AML-193 (cell line): ENCODE measurements at places on chromosomes 6 and 20.
A peak's percentile ranks its signal among the peaks of the same experiment; 100 is the strongest.

DNA sequence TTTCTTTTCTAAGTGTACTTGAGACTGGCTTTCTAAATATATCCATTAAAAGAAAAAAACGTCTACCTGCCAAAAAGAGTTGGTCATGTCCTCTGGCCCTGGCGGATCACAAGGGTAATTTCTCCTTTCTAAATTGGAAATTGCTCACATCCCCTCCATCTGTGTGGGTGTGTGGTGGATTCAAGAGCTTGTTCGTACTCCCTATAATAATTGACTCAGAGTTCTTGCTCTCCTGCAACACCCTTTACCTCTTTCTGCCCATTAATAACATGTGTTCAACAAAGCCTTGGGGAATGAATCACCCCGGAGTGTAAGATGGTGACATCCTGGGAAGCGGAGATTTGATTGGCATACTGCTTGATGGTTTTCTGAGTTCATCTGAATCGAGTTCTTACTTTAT lies 263.8 kb downstream of the ALDH8A1 start:
- DNase-seq, result no peak

DNA sequence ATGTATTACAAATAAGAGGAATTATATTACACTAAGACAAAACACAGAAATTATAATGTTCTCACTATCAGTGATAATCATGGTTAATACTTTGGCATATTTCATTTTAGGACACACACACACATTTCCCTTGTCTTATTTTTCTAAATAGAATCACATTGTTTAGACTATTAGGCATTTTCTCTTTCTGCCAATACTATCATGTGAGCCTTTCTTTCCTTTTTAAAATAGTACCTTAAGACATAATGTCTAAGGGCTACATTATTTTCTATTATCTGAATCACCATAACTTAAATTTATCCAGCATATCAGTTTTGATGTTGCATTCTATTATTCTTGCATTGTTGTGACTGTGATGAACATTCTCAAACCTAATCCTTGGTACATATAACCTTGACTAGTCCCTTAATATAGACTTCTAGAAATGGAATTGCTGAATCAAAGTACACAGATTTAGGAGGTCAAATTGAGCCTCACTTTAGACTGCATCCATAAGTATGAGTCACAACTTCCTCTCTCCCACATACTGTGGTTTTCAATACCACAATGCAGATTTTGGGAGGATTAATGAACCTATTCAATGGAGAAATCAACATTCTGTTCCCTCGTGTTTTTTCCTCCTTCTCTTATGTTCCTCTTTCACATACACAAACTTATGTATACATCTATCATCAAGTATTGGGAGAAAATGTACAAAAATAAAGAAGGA lies 212.6 kb downstream of the MOXD1 start:
- DNase-seq, result no peak

DNA sequence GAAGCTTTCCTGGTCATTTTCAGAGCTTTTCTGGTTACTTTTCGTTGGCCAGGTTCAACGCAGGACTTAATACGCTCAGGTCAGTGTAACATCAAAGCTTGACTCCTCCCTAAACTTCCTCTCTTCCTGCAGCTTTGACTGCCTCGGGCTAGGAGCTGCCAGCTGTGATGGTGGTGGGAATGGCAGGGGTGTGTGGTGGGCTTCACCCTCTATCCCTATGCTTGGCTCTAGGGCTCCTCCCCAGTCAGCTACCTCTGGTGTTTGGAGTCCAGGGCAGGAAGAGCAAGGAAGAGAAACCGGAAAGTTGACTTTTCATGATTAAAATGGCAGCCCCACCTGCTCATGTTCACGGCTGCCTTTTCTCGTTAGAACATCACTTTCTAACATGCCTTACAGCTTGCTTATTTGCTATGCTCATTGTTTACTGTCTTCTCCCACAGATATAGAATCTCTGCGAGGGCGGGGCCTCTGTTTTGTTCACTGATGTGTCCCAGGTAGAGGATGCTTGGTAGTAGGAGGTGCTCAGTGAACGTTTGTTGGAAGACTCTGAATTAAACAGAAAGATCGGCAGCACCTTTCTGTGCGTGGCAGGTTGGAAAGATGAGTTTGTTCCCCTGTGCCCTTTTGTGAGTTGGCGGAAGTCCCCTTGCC lies 16.1 kb upstream of the PPP1R14C start:
- no peak for DNase-seq

DNA sequence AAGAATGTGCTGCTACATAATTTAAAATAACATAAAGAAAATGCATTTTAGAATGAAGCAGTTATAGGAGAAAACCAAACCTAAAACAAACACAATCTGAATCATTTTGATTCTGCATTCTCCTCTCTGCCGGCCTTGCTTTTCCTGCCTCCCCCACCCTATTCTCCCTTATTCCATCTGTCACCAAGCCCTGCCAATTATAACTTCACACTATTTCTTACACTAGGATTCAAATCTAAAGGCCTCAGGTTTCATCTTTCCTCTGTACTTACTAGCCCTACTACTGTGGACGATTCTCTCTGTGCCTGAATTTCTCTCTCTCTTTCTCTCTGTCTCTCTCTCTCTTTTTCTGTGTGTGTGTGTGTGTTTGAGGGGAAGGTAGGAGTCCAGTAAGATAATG lies 18.7 kb upstream of the PRIM2 start:
- no peak for DNase-seq

- peak; percentile 74 for DNase-seq
These were observed 1.4 kb downstream of the RREB1 start for GRCh38 chr6:7108964-7109836.

- no peak for DNase-seq
These were observed 6.7 kb upstream of the VNN2 start for GRCh38 chr6:132764370-132764769.

DNA sequence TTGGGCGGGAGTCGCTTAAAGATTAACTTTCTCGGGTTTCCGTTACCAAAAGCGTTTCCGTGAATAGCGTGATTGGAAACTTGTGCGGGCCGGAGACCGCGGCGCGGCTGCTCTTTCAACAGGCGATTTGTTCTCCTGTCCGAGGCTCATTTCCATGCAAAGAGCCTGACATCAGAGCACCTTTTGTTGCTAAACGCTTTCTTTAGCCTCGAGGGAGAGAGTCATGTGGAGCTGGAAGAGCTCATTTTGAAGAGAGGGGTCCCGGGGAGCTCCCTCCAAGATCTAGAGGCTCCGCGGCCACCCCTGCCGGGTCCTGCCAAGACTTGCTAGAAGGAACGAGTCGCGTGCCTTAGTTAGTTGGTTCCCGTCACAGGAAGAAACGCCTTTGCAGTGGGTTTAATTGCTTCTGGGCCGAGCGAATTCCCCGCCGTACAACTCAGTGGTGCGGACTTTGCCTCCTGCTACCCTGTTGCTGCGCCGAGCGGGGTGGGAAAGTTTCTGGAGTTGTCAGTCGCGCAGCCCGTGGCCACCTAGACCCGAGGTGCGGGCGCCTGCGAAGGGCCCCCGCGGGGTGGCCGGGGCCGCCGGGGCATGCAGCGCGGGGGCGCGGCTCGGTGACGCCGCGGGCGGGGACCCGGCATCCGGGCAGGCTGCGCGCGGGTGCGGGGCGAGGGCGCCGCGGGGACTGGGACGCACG lies at the start of gene SASH1:
Gene SASH1, plus strand, starts transcription at position 489 of the 697 bp plus-strand sequence. CDS start 230 bp downstream, outside the sequence.
- DNase-seq, result no peak

- DNase-seq, result no peak
These were observed 53.4 kb upstream of the RNF24 start for GRCh38 chr20:4068708-4069107.

- no peak for DNase-seq
These were observed 37.8 kb downstream of the ZC2HC1B start for GRCh38 chr6:143901885-143902750.

DNA sequence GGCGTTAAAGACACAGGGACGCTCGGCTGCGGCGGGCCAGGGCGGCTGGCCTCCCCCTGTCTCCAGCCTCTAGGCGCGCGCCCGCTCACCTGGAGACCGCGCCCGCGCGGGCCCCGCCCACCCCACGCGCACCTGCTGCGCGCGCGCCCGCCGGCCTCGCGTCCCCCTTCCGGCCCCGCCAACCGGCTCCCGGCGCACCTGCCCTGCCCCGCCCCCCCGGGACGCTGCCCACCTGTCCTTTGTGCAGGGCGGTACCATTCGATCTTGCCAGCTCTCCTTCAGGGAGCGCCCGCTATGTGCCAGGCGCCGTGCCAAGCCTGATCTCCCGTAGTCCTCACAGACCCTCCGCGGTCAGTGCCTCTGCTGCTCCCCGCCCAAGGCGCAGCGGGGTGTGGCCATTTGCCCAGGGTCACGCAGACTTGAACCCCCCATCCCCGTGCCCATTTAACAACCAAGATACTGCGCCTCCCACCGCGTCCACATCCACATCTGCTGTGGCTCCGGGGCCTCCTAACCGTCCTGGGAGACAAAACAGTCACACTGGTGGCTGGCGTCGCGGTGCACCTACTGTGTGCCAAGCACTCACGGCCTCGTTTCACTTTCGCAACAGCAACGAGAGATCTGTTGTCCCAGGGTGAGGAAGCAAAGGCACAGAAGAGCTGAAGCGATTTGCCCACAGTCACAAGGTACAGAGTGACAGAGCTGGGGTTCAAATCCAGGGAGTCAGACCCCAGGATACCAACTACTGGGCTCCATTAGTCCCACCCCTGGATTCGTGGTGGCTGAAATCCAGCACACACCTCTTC lies 48.1 kb downstream of the NOL4L start:
- DNase-seq, result no peak

GRCh38 chr20:1402149-1402548 lies 9.3 kb upstream of the FKBP1A start:
- no peak for DNase-seq

- DNase-seq, result no peak
These were observed 1002.0 kb upstream of the ADGRB3 start for GRCh38 chr6:67633058-67633457.

- DNase-seq, result no peak
These were observed 216.2 kb upstream of the SOX4 start for GRCh38 chr6:21377356-21377755.

DNA sequence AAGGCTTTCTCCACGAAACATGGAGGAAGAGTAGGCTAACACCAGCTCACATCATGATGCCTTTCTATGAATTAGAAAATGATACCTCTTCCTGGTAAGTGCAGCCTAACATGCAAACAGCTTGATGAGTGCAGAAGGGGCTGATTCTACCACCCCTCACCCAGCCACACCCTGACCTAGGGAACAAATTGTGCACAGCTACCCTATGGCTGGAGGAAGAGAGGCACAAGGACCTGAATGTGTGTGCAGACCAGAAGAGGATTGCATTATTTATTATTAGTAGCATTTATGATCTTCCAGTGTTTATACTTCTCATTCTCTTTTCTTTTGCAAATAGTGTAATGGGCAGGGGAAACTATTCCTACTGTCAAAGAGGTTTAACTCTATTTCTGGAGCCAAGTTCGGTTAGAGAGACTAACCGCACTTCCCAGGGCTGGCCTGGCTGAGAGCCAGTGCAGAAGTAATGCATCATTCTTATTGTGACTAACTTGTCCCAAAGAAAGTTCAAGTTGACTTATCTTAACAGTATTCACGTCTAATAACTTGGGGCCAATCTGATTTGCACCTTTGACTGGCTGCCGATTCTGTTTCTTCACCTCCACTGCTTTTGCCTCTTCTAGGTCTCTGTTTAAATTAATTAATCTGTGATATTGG lies 237.5 kb downstream of the CD83 start:
- DNase-seq, result peak; percentile 94

DNA sequence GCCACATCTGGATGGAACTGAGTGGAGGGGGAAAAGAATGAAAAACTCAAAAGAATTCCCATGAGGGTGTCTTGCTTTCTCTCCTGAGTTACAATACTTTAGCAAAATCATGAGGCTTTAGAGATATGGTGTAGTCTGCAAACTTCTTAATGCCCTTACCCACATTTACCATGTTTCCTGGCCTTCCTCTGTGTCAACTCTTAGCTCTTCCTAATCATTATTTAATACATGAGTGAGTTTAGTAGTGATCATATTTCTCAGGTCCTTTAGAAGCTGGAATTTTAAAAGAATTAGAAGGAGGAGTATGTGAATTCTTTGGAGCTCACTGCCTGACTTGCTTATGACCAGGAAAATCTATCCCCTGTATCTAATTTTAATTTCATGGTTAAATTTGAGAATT lies 39.0 kb downstream of the STX11 start:
- no peak for DNase-seq

GRCh38 chr20:3563548-3564177 lies 92.8 kb downstream of the ATRN start:
- peak; percentile 66 for DNase-seq

- DNase-seq, result peak; percentile 98
These were observed 554 bp upstream of the ZSCAN31 start for GRCh38 chr6:28336284-28337120.

DNA sequence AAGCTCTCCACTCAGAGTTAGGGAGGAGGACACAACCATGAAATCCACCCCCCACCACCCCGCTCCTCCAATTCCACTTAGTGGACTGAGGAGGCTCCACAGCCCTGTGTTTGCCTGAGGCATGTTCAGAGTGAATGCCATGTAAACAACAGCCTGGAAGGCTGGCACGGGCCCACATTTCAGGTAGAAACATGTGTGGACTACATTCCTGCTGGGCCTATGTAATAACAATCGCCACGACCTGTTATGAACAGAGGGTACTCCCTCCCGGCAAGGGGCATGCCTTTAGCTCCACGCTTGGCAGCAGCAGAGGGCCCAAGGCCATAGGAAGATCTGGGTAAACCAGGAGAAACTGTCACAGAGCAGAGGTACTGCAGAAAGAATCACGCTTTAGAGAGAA lies 65.5 kb downstream of the ISM1 start:
- DNase-seq, result no peak

- no peak for DNase-seq
These were observed 172.1 kb downstream of the MTFR2 start for GRCh38 chr6:136077834-136078576.

DNA sequence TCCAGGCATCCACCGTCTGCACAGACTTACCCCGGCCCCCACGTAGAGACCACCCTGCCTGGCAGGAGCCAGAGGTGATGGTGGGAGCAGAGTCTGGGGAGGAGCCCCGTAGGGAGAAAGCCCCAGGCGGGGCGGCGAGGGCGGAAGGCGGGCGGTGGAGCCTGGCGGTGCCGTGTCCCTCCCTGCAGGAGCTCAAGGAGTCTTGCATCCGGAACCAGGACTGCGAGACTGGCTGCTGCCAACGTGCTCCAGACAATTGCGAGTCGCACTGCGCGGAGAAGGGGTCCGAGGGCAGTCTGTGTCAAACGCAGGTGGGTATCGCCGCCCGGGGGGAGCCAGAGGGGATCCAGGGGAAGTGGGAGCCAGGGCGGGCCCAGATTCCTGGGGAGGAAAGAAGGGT lies 6.0 kb downstream of the CLPSL1 start:
- no peak for DNase-seq

- DNase-seq, result no peak
These were observed 51.0 kb upstream of the CEP162 start for GRCh38 chr6:84278321-84278998.

GRCh38 chr6:157268396-157268795 lies 54.9 kb downstream of the TMEM242 start:
- no peak for DNase-seq

DNA sequence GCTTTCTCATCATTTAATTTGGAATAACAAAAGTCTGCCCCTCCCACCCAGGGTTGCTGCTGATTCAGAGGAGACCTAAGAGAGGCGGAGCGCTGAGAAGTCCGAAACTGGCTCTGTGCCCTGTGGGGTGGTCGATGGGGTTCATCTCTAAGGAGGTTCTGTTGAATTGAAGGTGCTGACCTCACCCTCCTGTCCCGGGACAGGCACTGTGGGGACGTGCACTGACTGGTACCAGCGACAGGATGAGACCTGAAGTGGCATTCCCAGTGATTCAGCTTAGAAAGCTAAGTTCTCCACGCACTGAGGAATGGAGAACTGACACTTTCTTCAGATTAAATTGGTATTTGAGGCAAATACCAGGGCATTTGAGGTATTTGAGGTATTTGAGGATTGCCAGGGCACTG lies 1.3 kb downstream of the GUCA1B start:
- no peak for DNase-seq
